ENCODE measurements at places on chromosomes 1 and 21.

GRCh38 chr1:179493323-179493722 lies 82.4 kb downstream of the NPHS2 start:
- no peak for DNase-seq

DNA sequence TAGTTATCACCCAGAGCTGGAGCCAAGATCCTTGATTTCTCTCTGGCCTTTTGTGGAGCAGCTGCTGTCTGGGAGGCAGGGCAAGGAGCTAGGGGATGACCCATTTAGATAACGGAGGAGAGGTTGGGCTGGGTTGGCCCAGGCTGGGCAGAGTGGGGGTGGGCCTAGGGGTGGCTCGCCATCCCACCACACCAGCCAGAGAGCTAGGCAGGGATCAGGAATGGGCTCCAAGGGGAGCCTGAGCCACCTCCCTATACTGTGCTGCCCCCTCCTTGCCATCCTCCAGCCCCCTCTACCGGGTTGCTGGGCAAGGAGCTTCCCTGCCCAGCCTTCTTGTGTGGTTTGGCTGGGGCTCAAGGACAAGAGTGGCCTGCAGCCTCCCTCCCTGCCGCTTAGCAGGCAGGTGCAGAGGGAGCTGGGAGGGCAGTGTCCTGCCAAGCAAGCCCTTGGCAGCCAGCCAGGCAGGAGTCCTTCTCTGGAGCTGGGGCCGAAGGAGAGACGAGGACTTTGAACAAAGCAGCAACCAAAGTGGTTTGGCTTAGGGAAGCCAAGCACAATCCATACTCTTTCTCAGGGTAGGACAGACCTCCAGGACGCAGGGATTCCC lies 4.1 kb downstream of the NUAK2 start:
- no peak for DNase-seq

- no peak for DNase-seq
Measured at GRCh38 chr1:112386731-112387346, 9.2 kb upstream of the CTTNBP2NL start.

GRCh38 chr1:224387302-224387912 lies 30.7 kb downstream of the CNIH4 start:
- DNase-seq: no peak

GRCh38 chr1:154182344-154183045 lies 9.4 kb downstream of the TPM3 start:
- DNase-seq: peak; percentile 30

GRCh38 chr1:87051965-87052364 lies 137.5 kb downstream of the HS2ST1 start:
- no peak for DNase-seq

GRCh38 chr1:115782571-115783281 lies 14.2 kb upstream of the CASQ2 start:
- no peak for DNase-seq

DNA sequence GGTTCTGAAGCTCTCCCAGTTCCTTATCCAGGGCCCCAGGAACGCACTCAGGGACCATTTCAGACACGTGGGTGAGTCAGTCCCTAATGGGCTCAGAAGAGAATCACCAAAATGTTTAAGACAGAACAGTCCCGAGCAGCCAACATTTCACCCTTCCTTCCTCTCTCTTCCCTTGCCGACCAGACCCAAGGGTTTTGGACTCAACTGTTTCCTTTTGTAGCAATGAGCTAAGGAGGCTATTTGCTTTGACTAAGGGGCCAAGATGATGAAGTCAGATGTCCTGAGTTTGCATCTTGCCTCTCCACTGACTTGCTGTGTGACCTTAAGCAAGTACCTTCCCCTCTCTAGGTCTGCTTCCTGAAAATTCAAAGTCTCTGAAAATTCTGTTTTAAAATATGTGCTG lies 472.3 kb upstream of the VAMP3 start:
- DNase-seq: no peak

DNA sequence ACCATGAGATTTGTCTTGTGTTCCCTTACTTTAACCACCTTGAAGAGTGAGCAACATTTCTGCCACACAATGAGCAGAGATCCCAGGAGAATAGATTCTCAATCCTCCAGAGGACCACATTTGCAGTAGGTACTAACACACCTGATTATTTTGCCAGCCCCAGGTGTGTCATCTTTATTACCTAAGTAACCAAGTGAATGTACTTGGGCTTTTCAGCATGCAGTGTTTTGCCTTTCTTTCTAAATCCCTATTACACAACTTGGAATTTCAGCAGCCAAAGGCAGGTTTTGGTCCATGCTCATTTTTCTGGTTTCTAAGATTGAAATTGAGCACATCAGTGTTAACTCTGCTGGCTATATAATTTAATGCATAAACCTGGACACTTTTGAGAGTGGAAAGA lies 43.2 kb upstream of the ST6GALNAC5 start:
- DNase-seq: no peak

DNA sequence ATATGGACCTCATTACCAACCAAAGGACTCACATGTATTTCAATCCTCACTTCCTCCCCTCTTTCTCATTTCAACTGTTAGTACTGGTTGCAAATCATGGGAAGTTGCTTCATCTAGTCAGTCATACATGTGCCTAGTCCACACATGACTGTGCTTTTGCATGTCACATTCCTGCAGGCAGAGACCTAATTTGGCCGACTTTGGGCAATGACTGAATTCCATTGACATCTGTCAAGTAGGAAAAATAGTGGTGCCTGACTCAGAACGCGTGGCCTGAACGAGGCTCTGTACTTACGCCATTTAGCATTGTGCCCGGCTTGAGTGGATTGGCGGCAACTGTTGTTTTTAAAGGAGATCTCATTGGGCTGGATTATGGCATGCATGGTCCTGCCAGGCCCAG lies 18.0 kb downstream of the PTPRU start:
- DNase-seq: no peak

DNA sequence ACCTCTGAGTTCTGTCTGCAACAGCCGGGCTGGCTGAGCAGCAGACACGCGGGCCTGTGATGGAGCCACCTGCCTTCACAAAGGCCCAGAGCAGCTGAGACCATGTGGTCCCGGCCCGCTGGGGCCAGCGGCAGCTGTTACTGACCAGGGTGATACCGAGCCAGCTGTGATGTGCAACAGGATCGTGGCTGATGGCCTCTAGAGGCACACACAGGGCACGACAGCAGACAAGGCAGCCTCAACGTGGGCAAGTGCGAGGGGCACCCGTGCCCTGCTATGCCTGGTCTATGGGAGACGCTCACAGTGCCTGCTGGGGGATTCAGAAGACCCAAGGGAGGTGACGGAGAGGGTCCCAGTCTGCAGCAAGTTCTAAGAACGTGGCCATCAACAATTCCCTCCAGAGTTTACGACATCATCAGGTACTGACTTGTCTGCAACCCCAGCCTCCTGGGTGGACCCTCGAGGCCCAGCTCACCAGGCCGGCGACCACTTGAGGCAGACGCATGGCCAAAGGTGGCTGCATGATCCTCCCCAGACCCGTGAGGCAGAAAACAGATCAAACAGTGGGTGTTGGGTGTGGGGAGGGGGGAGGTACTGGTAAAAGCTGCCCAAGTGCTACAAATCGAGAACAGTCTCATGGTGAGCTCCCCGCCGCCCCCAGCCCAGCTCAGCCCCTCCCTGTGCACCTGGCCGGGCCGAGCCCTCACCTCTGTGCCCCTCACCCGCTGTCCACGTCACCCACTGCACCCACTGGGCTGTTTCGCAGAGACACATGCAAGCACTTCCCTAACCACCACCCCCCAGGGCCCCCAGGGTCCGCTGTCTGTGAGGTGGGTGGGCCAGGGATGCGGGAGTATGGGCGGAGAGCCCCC lies 6.0 kb downstream of the POFUT2 start:
- no peak for DNase-seq

GRCh38 chr21:42009018-42009830 lies 936 bp downstream of the ZBTB21 start:
- DNase-seq: no peak

DNA sequence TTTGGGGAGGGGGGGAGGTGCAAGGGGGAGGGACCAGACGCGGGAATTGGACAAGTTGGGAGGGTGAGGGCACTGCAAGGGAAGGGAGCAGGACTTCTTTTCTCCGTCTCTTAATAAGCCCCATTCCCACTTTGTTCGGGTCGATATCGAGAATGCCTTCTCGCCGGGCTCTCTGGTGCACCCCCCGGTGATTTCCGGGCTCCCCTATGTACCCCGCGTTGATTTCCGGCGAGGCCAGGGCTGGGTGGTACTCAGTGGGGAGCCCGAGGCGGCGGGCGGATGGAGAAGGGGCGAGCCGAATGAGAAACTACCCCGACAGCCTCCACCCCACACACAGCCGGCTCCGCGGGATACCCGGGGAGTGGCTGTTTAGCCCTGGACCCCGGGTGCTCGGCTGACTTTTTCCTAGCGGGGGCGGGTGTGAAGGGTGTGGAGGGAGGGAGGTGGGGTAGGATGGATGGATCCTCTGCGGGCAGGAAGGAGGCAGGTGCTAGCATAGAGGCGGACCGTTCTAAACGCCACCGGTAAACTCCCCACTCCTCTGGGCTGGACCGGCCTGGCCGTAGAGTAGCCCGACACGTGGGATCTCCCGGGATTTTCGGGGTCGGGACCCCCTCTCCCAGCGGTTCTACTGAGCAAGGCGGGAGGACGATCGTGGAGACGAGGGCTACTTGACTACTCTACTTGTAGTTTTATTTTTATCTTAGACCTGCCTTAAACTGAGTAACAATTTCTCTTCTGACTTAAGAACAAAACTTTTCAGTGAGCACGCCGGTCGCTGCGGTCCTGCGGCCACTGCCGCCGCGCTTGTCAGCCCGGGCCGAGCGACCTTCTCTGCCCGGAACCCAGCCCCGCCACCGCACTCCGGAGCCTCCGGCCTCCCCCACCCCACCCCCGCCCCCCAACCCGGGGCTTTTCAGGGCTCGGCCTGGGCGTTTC lies 1.0 kb downstream of the RNF220 start:
- no peak for DNase-seq

- no peak for DNase-seq
Measured at GRCh38 chr1:178151831-178152230, 57.9 kb downstream of the RASAL2 start.

GRCh38 chr21:21631961-21632360 lies 633.8 kb downstream of the NCAM2 start:
- no peak for DNase-seq

DNA sequence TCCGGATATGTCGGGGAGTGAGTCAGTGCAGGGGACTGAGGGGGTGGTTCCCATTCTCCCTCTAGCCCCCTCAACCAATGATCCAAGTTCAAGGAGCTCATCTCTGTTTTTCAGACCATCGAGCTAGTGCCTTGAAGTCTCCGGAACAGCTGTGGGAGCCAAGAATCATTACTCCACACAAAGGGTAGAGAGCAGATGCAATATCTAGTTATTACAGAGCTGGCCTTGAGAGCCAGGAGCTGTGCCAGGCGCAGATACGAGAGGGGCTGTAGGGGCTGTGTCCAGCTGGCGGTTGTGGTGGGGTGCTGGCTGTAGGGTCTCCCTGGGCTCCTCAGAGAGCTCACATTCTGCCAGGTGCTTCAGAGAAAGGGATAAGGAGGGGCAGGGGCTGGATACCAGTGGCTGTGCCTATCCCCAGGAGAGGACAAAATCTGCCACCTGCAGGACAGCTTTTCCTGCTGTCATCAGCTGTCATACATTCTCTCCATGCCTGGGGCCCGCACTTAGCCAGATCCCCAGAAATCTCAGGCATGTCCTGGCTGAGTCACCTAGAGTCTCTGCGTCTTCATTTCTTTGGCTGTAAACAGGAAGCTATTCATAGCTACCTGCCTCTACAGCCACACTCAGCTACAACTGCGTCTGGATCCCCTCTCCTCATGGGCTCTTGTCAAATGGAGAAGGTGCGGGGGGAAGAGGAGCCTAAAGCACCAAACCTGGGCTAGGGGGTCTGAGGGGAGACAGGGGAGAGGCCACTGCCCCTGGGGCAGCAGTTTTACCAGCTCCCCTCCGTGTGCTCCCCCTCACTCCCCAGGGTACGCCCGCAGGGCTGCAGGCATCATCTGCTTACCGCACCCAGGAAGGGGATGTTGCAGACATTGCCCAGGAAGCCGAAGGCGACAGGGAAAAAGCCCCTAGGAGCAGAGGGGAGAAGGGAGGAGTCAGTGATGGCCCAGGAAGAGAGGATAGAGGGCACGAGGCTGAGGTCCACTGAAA lies 2.4 kb upstream of the KISS1 start:
- DNase-seq: no peak

GRCh38 chr1:38027201-38028104 lies 14.9 kb downstream of the UTP11 start:
- no peak for DNase-seq

GRCh38 chr1:244150665-244151064 lies 99.6 kb downstream of the ZBTB18 start:
- no peak for DNase-seq

DNA sequence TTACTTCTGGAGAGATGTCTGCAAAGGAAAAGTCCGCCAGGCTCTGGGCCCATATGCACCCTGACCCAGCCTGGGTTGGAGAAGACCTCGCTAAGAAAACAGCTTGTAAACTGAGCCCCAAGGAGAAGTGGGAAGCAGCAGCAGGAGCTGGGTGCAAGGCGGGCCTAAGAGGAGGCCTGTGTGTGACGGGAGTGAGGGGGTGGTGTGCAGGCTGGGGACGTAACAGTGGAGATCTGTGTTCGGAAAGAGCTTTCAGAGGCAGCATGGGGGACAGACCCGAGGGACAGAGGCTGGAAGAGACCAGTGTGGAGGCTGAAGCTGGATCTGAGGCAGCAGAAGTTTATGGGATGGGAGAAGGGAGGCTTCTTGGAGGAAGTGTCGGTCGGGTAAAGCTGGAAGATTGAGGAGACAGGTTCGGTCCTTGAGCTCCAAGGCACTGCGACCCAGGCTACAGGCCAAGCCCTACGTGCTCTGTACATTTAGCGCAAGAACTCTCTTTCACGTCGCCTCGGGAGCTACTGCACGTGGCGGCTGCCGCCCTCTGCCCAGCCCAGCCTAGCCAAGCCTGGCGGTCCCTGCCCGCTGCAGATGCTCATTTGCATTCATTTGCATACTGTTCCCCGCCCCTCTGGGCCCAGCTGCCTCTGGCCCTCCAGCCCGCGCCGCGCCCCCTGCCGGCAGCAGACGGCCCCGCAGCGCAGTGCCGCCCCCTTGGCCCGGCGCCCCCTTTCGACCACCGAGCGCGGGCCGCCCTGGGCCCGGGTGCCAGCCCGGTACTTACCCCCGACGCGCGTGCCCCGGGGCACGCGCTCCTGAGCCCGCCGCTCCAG lies 6.3 kb downstream of the HPCA start:
- DNase-seq: no peak

DNA sequence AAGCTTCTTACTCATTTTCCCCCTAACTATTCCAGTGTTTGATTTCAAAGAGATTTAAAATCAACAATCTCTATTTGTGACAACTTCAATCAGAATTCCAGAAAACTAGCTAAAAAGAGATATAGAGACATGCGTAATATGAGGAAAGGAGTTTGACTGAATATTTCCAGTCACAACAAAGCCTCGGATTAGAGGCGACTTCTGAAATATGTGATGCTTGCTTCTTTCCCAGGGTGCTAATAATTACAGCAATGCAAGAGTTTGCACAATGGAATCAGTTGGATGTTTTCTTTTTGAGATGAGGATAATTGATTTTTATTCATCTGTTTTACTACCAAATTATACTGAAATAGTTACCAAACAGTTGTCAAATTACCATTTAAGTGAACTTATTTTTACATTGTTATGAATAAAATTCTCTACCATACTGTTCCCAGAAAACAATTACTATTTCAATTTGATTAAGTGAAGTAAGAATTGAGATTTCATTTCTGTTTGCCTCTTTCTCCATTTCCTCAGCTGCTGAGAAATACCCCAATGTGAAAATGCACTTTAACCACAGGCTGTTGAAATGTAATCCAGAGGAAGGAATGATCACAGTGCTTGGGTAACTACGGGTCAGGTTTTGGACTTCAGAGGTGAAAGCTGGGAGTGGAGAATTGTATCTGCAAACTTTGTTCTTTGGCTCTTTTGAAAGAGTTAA lies 28.1 kb downstream of the KMO start:
- no peak for DNase-seq
